ENCODE measurements at places on chromosomes 2 and 18.

DNA sequence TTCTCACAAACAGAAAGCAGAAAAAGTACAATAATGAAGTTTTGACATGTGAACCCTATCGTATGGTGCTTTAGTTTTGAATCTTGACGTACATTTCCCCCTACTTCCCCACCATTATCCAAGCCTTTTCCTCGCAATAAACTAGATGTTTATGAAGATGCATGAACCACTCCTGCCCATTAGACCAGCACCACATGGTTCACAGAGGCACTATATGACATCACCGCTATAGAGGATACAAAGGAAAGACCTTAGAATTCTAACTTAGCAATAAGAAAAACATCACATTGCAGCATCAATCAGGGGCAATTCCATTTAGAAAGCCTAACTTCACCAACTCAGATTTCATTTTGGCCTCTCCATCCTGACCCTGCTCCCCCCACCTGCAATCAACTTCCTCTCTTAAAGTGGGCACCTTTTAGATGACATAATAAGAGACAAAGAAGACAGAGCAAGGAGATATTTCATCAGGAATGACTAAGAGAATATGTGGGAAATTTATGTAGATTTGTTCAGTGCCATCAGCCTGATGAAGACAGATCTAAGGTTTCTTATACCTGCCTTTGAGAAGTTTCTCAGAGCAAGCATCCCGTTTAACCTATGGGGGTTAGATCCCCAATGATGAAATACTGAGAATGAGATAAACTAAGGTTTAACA, 124.9 kb downstream of the PIGN start:
- DNase-seq = no peak

- DNase-seq = no peak
Observed at GRCh38 chr2:204743393-204743960, 198.2 kb downstream of the PARD3B start.

DNA sequence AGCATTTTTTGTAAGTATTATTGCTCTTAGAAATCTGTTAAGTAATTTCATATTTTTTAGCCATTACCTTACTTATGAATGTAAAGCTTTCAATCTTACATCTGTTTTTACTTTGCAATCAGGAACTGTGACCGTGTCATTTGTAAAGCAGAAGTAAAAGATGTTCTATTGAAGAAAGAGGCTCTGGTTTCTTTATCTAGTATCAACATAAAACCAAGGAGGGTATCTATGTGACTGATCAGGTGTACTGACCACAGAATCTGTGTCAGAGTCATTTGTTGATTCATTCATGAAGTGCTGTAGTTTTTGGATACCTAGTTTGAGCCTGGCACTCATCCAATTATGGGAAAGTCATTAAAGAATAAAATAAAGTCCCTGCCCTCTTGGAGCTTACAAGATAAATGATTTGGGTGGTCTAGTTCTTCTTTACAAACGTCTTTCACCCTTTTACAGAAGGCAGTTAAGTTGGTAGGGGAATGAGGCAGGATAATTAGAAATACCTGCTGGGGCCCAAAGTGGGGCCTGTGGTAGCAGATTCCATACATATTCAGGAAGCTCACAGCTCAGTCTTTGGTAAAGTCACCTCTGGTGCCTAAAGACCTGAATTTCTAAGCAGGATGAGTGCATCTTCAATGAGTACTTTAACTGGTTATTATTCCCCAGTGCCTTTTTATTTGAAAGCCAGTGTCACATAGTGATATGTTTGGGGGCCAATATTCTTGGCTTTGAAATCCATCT, 260.6 kb upstream of the NT5C1B start:
- no peak for DNase-seq

DNA sequence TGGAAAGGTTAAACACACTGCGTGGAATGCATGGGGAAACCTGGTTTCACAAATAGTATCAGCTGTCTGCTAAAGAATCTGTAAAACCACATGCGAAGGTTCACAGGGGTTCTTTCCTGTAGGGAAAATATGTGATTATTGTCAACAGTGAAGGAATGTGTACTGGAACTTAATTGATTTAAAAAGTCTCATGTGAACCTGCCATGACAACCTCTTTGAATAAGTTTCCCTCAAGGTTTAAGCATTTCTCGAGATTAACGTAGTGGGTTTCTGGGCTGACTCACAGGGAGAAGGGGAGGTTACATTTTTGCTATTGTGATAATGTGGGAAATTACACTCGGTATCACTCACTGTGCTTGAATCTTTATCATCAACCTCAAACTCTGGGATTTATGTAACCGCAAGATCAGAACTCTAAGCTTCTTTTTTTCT, 28.2 kb upstream of the IL1R1 start:
- DNase-seq = no peak

- no peak for DNase-seq
Observed at GRCh38 chr2:166671801-166672200, 177.8 kb upstream of the SCN7A start.

DNA sequence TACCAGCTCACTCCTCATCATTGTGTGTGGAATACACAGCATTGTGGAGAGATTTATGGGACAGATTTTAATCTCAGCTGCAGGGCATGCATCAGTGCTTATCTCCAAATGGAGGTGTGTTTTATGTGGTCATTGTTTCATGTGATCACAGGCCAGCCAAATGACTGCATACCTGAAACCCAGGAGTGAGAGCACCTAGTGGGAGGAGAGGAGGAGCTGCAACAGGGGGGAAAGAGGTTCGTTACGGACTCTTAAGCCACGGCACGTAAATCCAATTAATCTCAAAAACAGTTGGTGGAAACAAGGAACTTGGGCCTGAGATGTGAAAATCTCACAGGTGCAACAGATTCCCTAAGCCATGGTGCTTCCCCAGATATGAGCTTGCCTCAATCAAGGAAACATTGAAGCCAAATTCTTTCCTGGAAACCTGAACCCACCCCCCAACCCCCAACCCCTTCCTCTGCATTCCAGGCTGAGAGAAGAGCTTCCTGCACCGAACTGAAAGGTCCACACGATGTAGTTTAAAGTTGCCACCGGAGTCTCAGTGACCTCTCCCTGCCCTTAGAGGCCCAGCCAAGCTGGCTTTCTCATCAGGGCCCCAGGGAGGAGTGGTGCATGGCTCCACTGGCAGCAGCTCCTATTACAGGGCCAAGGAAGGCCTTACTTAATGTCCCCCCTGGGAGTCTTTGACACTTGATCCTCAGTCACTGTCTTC, 167.4 kb downstream of the C1D start:
- no peak for DNase-seq

GRCh38 chr18:68270017-68270416, 444.9 kb downstream of the TMX3 start:
- DNase-seq = no peak

DNA sequence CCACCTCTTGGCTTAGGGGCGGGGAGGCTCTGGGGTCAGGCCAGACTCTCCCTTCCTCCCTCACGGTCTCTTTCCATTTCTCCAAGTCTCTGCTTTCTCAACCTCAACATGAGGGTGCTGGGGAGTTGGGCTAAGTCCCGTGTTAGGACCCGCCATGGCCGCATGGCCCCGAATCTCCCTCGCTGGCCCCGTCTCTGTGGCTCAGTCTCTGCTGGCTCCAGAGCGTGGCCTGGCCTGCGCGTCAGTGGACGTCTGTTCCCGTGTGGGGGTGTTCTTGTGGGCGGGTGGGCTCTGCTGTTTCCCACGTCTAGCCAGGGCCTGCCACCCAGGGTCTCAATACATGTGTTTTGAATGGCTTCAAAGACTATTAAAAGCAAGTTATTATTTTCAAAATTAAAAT, 12.4 kb downstream of the ALLC start:
- no peak for DNase-seq

DNA sequence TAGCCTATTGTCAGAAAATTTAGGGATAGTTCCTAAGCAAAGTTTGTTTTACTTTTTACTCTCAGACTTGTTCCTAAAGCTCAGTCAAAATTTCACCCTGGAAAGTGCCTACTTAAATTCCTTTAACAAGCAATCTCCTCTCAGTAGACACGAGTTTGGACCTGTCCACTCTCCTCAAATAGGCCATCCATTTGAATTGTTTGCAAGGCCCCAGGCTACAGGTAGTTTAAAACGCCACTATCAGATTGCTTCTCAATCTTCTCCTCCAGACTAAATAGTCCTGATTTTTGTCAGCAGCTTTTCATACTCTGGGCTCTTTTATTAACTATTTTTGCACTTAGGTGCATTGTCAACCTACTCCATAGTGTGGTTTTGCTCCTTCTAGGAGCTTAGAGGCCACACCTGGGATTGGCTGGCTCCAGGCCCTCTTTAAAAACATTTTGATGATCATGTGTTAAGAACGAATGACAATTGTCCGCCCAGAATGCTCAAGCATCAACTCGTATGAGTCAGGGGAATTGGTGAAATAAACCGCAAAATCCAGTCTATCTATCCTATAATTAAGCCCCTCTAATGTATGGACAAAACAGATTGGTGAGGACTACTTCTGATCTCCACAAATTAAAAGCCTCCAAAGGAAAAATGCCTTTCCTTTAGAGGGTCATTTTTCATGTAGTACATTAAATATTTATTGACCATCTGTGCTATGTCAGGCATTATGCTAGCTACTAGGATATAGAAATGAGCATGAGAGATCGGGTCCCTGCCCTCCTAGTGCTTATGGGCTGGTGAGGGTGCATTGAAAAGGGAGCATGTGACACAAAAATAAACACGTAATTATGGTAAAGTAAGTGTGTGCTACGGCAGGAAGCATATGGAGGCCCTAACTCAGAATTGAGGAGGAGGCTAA, 333.8 kb upstream of the TNP1 start:
- DNase-seq = no peak

- no peak for DNase-seq
Observed at GRCh38 chr2:86686905-86687304, 33.2 kb upstream of the RMND5A start.

GRCh38 chr2:50859110-50859509, 172.8 kb downstream of the NRXN1 start:
- DNase-seq = no peak

DNA sequence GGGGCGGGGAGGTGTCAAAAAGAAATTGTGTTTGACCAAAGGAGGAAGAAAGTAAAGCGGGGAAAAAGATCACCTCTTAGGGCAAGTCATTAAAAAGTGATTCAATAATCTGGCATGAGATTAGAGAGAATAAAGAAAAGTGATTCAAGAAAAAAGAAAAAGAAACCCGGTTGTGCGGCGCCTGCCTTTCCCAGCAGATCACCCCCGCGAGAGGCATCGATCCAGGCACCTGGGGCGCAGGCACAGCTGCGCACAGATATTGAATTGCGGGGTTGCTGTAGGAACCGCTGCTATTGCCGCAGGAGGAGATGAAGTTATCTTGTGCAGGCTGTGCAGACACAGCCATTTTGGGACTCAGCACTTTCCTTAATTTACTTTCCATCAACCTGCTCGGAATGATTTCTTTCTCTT, 71.2 kb downstream of the PLB1 start:
- no peak for DNase-seq

- no peak for DNase-seq
Observed at GRCh38 chr2:230018153-230018552, 50.6 kb downstream of the SLC16A14 start.

DNA sequence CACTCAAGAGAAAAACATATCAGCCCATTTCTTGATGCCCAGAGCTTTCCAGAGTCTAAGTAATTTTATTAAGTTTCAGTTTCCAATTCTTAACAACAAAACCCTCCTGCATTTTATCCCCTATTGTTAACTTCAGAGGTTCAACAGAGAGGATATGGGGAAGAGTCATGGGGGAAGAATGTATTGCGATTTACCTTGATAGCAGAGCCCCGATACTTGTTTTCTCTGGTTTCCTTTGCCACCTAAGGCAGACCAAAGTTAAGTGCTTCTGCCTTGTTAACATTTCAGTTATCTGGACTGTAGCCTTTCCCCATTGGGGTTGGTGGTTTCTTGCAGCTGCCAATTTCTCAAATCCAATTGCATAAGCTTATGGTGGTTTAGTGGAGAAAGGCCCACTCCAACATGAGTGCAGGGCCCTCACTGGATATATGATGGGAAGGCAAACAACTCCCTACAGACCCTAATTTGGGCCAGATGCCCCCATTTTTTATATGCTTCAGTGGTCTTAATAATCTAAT, 82.0 kb upstream of the ITGB6 start:
- no peak for DNase-seq

DNA sequence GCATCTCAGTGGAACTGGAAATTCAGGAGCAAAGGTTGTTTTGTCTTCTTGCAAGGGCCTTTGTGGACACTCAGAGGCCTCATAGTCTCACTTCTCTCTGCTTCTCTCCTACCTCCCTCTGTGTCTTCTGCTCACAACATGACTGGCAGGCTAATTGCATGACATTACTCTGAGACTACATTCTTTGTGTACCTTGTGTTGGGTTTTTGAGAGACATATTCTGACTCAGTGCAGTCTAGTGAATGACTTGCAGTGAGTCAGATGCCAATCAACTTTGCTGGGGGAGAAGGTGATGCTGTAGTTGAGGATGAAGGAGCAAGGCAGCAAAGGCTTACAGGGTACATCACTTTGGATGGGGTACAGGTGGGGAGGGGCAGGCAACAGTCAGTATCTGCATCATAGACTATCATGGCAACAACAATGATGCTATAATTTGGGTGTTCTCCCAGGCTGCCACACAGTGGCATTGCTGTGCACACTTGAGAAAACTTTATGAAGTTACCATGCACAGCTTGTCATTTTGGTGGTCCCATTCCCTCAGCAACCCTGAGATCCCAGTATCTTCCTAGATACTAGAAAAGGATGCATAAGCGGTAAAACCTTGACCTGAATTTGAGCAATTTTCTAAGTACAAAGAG, 69.3 kb upstream of the SLC16A14 start:
- no peak for DNase-seq

DNA sequence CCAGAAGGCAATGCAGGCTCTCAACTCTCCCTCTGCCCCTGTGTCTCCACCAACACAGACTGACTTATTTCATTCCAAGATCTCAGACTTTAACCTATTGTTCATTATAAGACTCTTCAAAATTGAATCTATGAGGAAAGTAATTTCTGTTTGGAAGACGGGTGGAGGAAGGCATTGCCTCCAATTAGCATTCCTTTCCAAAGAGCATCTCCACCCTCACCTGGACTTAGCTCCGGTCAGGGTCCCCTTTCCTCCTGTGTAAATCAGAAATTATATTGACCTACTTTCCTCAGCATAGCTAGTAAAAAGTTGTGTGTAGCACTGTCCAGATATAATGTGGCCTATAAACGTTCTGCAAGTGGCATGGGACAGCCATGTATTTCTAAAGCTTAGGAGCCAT, 230.4 kb upstream of the ACVR2A start:
- no peak for DNase-seq

DNA sequence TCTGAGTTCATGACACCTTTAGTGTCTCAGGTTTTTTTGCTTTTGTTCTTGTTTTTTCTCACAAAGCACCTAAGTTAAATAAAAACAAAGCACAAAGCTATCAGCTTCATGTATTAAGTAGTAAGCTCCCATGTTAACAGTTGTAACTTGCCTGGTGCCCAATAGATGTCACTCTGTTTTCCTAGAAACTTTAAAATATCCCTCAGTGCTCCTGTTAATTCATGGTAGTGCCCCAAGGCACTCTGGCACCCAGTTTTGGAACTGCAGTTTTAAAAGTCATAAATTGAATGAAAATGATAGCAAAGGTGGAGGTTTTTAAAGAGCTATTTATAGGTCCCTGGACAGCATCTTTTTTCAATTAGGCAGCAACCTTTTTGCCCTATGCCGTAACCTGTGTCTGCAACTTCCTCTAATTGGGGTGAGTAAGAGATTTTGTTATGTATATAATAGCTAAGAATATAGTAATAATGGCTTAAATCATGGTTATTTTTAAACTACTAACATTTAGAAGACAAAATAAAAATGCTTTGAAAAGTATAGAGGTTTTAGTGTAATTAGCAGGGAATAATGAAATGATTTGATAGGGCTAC, 555.0 kb upstream of the TMEFF2 start:
- no peak for DNase-seq

GRCh38 chr2:115115135-115115534, 672.7 kb downstream of the DPP10 start:
- no peak for DNase-seq

GRCh38 chr2:37581433-37581832, 90.0 kb downstream of the CDC42EP3 start:
- DNase-seq = no peak

All from GM19239 (cell line).